Stimulated activated CD4-positive, alpha-beta T cell treated with anti-CD3 and anti-CD28 coated beads, Interleukin-1b, Interleukin-23, amount 100 ng/mL, for 1 hour (primary cell): ENCODE measurements at places on chromosomes 11 and 22.

DNA sequence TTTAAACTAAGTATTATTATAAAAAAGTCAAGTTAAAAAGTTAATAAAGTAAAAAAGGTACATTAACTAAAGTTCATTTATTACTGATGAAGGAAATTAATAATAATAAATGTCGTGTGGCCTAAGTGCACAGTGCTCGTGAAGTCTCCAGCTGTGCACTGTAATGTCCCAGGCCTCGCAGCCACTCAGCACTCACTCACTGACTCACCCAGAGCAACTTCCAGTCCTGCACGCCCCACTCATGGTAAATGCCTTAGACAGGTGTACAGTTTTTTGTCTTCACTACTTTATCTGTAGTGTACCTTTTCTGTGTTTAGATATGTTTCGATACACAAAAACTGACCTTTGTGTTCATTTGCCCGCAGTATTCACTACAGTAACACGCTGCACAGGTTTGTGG lies 175.5 kb downstream of the TBC1D22A start:
- DNase-seq: no peak

DNA sequence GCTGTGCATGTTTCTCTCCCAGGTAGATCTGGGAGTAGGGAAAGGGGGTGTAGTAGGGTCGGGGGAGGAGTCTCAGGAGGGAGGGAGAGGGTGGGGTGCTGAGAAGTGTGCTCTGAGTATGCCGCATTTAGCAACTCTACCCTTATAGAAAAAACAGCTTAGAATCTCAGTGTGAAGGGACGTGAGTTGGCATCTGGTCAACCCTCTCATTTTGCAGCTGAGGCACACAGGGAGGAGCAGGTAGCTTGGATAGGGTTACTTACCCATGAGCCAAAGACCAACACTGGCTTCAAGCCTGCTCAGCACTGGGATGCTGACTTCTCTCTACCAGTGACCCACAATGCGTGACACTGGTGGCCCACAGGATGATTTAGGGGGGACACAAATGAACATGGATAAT lies 95.9 kb downstream of the FBXO7 start:
- DNase-seq: no peak

DNA sequence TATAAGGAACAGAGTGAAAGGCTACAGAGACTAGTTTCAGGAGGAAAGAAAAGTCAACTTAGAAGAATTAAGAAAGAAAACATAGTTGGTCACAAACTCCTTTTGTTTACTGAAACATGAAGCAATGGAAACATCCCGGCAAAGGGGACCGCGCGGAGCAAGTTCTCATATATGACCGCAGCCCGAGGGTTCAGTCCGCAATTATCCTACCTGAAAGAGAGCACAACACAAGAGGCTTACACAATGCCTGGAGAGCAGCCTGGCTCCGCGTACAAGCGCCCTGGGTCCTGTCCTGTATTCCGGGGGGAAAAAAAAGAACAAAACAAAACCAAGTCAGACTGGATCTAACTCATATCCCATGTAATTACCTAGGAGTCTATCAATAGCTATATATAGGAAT lies 12.3 kb downstream of the RBM4B start:
- DNase-seq: no peak

- no peak for DNase-seq
Observed at GRCh38 chr11:75264356-75264755, 23.8 kb downstream of the TPBGL start.

DNA sequence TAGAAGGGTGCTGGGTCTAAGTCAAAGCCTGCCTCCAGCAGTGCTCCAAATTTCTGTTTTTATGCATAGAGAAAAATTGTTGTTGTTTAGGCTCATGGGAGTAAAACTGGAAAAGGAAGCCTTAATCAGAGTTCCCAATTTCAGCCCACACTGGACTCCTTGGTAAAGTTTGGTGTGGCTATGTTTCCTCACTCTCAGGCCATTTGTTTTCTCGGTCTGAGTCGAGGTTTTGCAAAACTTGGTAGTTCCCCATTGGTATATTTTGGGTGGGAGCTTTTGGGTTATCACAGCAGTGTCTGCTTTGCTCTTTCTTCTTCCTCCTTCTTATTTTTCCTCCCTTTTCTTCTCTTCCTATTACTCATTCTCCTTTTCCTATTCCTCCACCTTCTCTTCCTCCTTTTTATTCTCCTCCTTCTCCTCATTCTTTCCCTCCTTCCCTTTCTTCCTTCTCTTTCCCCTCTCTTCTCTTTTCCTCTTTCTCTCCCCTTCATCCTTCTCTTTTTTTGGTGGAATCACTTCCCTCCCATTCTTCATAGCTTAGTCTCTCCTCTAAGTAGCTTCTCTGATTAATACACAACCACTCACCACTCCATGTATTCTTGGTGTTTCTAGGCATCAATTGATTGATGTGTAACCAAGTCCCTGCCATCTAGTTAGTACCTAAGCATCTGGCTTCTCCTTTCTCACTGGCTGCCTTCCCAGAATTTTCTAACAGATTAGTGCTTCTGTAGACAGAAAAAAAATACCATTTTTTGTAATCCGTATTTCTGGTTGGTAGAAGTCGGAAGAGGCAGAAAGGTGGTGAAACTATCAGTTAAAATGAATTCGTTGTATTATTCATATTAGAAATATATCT lies 10.1 kb downstream of the SLC5A1 start:
- no peak for DNase-seq

DNA sequence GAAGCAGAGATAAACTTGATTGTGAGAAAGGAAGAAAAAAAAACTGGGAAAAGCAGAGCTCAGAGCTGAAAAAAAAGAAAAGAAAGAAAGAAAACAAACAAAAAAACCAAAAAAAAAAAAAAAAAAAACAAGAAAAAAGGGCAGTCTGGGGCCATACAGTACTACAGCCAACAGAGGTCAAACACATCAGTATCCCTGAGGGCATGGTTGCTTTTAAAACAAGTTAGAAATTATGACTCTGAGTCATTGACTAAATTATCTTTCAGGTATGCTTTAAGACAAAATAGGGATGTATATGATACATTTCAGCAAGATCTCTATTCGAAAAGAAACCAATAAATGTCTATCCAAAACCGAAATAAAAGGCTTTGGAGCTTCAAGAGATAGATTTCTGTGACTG lies 37.1 kb upstream of the TLCD5 start:
- no peak for DNase-seq

- no peak for DNase-seq
Observed at GRCh38 chr11:64094463-64095260, 58.9 kb downstream of the FLRT1 start.

DNA sequence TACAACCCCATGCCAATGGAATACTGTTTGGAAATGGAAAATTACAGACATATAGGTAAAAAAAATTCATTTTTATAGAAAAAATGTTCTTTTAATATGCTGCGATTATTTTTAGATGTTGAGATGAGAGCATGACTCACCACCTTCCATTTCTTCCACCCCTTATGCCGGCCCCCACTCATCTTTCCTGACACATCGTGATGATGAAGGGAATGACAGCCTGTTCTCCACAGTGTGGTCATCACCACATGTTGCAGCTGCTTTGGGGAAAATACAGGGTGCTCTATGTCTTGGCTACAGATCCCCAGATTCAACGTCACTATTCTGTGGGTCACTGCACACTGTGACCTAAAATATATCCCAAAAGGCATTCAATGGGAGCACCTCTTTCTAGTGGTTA lies 916.2 kb downstream of the METTL15 start:
- no peak for DNase-seq
